ENCODE measurements at places on chromosomes 11 and 22.

DNA sequence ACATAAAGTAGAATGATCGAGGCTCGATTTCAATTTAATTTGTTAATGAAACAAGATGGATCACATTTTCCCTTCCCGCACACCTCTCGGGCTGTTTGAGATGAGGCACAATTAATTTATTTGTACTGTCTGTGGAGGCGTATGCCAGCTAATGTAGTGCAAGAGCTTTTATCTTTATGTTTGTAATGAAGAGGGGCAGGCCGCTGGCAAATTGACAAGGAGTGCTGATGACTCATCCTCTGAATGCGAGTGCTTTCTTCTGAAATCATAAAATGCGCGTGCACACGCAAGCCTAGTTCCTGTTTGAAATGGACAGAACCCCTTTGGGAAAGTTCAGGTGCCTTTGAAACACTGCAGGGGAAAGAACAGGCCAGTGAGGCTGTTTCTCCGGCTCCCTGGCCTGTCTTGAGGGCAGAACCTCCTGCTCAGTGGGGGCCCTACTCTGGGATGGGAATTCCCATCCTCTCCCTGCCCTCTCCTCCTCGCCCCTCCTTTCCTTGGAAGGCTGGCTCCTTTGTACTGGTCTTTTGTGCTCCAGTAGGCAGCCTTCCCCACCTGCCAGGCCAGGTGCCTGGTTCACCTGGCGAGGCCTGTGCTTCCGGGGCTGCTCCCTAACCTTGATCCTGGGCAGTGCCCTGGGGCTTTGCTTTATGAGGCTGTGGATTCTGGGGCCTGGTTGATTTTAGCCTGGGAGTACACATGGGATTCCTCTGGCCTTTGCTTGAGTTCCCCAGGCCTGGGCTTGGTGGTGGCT lies 50.3 kb downstream of the TEAD1 start:
- DNase-seq, result peak; percentile 71

- no peak for DNase-seq
Observed at GRCh38 chr11:33733980-33734379, 2.2 kb downstream of the CD59 start.

- DNase-seq, result peak; percentile 62
Observed at GRCh38 chr11:65427691-65428577, 5.3 kb downstream of the NEAT1 start.

DNA sequence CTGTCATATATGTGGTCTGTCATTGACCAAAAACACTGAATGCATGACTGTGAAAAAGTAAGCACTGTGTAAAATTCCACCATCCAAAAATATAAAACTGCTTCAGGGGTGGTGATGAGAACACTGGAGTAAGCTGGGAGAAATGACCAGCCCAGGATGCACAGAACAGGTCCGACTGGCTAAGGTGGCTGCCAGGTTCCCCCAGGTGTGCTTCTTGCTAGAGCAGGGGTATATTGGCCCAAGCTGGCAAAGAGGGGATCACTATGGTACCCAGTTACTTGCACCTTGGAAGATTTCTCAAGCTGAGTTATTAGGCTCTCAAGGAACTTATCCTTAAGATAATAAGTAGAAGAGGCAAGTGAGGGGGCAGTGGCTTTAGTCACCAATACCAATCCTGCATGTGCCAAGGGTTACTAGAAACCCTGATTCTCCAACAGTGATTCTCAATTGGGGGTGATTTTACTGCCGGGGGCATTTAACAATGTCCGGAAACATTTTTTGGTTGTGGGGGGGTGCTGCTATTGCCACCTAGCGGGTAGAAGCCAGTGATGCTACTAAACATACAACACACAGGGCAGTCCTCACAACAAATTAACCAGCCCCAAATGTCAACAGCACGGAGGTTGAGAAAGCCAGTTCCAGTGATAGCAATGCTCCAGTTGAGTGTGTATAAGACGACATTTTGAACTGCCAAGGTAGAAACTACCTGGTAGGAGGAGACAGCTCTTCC lies 15.7 kb downstream of the SNU13 start:
- no peak for DNase-seq

DNA sequence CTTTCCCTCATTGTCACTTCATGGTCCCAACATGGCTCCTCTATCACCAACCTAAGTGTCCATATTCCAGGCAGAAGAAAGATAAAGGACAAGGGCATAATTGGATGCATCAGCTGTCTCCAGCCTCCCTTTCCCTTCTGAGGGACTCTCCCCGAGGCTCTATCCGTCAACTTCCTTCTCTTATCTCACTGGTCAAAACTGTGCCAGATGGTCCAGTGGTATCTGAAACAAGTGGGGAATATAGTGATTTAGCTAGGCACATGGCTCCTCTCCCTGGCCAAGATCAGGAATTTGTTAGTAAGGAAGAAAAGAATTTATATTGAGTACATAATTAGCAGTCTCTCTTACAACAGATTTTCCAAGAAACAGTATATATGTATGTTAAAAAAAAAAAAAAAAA lies 12.6 kb upstream of the SPON1 start:
- no peak for DNase-seq

- DNase-seq, result no peak
Observed at GRCh38 chr22:41846268-41846987, 13.5 kb downstream of the SREBF2 start.

DNA sequence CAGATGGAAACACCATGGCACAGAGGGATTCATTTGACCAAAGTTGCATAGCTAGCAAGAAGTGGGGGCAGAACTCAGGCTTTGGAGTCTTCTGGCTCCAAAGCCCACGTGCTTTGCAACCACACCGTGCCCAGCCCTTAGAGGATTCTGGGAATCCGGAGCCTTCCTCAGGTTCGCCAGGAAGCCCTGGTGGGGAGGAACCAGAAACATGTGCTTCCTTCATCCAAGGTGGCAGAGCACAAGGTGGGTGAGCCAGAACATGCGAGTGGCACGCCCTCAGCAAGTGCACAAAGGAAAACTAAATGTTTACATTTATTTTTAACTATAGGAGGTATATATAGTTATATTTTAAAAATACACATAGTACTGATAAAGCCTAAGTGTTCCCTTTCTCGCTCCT lies 151.9 kb upstream of the NECTIN1 start:
- DNase-seq, result no peak

- no peak for DNase-seq
Observed at GRCh38 chr11:16086229-16086819, 270.0 kb downstream of the SOX6 start.

DNA sequence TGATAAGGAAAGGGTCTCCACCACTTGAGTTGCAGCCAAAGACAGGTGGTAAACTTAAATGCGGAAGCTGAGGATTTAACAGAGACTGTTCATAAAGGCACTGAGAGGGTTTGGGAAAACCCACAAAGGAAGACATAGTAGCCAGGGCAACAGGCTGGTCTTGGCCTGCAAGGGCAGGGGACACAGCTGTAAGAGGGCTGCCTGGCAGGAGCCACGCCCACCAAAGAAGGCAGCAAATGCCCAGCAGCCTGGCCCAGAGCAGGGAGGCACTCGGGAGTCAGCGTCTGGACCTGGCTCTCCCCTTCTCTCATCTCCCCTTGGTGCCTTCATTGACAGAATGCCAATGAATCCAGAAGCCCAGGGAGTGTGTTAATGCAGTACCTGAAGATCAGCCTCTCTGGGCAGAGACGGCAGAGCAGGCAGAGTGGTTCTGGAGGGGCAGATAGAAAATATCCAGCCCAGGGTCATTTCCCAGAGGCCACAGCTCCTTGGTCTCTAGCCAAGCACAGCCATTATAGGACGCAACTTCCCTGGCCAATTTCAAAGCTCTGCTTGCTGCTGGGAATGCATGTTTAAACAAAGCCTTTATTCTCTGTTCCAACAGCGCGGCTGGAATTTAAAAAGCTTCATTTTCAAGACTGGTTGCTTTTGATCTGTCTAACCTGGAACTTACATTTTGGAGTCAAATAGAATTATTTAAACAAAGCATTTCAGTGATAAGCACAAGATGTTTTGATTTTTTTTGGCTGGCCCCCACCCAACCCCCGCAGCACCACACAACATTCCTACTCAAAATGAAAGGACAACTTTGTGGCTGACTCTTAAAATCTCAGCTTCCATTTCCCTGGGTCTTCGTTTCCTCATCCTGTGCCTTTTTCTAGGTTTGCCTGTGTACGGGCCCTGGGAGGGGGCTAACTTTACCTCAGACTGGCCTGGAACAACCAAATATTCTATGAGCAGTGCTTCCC lies 125.6 kb upstream of the LMO1 start:
- DNase-seq, result no peak

DNA sequence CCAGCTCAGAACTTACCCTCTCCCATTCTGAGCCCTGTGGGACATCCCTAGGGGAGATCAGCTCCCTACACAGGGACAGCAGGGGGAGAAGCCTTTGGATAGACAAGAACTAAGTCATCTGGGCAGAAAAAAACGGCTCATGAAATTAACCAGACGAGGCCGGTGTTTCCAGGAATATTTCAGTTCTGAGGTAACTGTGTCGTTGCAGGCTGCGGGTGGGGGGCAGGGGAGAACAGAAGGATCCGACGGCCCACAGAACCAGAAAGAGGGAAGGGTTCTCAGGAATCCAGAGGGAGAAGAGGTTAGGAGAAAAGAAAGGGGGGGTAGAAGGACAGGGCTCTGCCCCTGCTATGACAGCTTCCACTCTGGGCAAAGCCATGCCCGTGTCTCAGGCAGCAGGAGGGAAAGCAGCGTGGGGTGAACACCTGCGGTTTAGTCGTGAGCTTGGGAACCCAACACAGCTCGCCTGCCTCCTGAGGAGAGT lies 3.6 kb downstream of the CLCF1 start:
- DNase-seq, result no peak
